ENCODE measurements at places on chromosomes 12 and 14.

DNA sequence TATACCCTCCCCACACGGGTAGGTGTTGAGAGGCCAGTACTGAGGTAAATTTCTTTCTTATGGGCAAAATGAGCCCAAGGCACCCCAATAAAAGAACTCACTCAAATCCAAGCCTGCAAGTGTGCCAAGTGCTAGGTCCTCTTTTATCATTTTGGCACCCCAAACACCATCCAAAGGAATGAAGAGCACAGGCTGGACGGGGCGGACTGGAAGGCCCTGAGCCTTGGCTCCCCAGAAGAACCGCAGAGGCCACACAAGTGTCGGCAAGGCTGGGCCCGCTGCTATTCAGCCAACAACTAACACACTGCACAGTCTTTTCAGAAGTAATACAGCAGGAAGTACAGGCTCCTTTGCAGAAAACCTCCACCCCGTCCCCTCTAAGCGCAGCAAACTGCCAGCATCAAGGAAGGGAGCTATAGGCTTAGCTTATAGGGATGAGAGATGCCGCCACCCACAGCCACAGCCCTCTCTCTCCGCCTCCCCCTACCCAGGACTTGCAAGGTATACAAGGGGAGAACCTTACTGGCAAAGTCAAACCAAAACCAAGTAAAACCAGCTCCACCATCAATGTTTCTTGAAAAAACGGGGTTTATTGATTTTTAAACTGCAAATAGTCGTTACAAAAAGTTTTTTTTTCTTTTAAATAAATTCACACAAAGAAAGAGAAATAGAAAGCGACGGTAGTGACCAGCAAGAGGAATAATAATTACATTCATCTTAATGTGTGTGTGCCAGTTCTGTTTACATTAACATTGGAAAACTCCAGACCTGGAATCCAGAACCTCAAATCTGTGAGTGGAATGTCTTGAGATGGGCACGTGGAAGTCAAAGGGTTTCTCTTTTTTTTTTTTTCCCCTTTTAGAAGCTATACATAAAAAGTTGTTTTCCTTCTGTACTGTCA is 5.5 kb downstream of the ZFP36L1 start:
- DNase-seq: no peak

GRCh38 chr12:14756334-14757143 is 46.7 kb downstream of the WBP11 start:
- DNase-seq: no peak

DNA sequence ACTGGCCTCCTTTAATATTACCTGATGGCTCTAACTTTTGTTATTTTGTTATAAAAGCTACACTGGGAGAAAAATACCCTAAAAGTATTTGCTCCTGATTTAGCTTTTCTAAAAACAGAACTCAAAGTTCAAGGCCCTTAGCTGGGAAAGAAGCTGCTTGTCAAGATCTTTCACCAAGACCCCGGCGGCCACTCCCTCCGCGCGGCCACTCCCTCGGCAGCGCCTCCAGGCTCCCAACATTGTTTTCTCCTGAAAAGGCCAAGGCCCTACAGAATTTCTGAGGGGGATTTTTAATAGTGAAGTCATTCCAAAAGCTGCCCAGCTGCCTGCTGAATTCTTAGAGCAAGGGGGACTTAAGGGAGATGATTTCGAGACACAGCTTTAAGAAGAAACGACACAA is 96.4 kb downstream of the NTN4 start:
- DNase-seq: no peak

DNA sequence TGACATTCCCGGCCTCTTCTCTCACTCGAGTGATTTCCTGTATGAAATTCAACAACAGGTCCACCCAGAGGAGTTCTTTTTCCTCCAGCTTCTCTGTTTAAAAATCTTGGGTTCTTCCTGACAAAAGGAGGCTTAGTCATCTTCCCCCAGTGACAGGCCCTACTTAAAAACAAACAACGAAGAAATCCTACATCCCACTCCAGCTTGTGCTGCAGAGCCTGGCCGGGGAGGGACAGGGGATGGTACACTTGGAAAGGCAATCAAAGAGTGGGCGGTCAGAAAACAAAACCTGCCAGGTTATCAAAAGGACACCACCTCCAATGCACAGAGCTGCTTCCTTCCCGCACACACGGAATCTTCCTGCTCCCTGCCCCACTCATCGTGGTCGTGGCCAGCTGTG is 101.3 kb downstream of the CACNA1C start:
- no peak for DNase-seq

GRCh38 chr12:31431721-31432240 is 105.8 kb upstream of the SINHCAF start:
- DNase-seq: no peak

GRCh38 chr14:61701946-61702345 is 6.6 kb downstream of the HIF1A start:
- DNase-seq: no peak

GRCh38 chr12:34343345-34343744 is 321.0 kb downstream of the ALG10 start:
- no peak for DNase-seq

DNA sequence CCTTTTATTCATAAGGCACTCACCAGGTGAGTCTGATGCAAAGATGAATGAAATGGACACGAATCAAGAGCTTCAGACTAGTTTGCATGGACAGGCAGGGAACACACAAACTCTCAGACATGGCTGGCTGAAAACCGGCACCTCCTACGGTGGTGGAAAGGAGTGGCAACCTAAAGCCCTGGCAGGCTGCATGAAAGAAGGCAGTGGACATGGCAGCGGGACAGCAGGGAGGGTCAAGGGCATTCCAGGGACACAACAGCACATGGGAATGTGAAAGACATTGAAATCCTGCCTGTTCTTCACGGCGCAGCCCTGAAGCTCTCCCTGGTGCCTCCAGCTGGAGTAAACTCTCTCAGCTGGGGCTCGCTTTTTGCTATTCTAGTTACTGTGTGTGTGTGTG is 16.6 kb upstream of the LRTM2 start:
- no peak for DNase-seq

GRCh38 chr12:46983393-46983793 is 96.0 kb upstream of the PCED1B start:
- DNase-seq: no peak

DNA sequence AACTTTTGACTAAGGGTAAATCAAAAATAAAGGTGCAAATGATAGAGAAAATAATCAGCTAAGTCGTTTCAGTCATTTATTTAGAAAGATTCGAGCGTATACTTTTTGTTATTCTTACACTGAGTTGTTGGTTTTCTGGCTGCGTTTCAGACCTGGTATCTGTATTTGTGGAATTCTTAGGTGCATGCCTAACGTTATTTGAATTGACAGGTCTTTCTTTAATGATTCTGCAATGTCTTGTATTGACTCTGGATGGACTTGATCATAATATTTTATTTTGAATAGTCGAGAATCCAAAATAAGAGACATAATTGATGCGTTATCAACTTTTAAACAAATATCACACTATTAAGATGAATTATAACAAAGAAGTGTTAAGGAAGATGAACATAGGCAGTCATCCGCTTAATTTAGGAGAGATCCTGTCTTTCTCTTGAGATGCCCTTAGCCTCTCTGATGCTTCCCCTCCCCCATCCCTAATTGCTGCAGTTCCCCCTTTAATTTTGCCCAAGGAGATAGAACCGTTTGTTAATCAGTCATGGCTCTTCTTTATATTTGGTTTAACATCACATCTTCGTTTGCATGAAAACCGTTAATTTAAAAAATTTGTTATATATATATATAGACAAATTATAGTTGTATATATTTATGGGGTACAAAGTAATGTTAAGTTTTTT is 1.8 kb downstream of the ALX1 start:
- DNase-seq: no peak

GRCh38 chr14:68127166-68127565 is 307.6 kb downstream of the RAD51B start:
- DNase-seq: peak; percentile 55

DNA sequence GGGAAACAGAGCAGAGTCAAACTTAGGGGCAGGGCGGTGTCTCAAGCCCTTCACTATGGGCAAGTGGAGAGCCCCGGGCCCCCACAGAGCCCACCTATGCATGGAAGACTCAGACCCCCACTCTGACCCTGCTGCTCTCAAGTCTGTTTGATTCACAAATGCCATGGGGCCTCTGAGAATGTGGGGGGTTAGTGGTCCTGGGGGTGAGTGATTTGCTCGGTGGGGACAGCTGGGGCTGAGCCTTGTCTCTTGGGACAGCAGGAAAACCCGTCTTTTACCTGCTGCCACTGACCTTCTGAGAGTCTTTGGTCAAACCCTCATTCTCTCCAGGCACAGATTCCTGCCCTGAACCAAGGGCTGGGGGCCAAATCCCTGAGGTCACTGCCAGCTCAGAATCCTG is 201.0 kb upstream of the RTL1 start:
- DNase-seq: no peak

DNA sequence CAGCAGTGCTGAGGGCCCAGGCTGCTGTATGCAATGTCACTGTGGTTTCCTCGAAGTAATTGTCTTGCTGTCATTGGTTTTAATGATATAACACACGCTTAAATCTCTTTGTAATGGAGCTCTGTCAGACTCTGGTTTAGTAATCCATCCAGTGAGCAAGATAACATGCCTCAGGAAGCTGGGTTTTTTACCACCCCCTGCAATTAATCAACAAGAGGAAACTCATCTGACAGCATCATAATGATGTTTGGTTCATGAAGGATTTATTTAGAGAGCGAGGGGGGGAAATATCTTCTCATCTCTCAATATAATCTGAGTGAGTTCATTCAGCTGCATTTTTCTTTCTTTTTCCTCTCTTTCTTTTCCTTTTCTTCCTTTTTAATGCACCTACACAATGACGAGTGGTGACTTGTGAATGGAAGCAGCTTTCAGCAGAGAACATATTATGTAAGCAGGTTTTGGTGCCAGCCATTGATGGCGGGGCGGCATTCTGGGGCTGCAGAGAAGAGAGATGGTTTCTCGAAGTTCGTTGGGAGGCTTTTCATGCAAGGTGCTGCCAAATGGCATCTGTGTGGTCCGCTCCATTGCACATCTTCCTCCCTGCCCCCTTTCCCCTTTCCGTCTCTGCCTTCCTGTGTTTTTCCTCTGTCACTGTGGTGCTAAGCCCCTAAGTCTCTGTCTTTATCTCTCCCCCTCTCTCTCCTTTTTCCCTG is 6.7 kb downstream of the RPH3A start:
- no peak for DNase-seq

DNA sequence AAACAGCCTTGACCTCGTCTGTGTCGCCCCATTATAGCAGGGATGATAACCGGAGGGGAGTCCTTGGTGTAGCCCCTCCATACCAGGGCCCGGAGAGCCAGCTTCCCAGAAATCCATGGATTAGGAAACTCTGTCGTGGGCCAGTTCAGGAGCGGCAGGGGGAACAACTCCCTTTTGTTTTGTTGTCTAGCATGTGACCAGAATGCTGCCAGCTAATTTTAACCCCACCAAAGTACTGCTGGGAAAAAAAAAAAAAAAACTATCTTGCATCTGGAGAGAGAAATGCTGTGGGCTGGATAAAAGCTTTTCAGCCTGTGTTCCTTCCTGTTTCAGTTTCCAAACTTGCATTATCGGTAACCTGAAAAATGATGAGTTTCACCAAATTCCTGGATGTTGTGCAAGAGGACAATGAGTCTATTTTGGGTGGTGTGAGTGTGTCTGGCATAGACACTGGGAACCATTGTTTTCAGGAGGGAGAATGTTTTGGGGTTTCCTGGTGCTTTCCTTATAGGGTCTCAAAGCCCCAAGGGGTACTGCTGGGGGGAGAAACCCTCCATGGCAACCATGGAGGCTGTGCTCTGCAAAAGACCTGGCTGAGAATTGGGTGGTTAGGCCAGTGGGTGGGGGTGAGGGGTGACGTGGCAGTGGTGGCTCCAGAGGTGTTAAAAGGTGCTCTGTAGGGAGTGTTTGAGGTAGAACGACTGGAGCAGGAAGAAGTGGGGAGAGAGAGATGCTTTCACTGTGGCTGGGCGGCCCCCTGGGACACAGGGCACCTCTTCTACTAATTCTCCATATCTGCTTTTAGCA is 14.9 kb upstream of the IRF2BPL start:
- DNase-seq: no peak

GRCh38 chr14:64680013-64680713 is 24.1 kb upstream of the PLEKHG3 start:
- DNase-seq: no peak

GRCh38 chr12:33427071-33427470 is 12.5 kb downstream of the SYT10 start:
- no peak for DNase-seq

DNA sequence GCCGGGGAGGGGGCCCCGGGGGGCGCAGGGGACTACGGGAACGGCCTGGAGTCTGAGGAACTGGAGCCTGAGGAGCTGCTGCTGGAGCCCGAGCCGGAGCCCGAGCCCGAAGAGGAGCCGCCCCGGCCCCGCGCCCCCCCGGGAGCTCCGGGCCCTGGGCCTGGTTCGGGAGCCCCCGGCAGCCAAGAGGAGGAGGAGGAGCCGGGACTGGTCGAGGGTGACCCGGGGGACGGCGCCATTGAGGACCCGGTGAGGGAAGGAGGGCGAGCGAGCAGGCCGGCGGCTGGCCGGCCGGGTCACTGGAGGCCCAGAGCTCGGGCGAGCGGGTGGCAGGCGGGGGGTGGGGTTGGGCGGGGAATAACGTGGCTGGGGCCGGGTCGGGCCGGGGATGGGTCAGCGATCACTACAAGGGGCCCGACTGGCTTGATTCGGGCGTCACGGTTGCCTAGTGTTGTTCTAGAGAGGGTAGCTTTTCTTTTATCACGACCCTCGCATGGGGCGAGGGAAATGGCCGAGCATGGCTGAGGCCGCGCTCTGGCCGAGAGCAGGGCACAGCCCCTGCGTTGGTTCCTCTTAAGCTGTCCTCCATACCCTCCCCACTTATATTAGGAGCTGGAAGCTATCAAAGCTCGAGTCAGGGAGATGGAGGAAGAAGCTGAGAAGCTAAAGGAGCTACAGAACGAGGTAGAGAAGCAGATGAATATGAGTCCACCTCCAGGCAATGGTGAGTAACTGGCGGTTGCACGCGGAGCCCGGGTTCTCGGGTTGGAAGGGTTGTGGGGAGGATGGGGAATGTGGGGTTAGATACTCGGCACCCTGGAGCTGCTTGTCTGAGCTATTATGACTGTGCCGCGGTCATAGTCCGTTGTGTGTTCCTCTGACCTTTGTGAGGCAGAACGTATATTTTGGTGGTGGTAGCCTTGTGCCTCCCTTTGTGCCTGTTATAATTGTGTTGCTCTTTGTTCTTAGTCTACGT is 603 bp downstream of the PABPN1 start:
- DNase-seq: peak; percentile 62

DNA sequence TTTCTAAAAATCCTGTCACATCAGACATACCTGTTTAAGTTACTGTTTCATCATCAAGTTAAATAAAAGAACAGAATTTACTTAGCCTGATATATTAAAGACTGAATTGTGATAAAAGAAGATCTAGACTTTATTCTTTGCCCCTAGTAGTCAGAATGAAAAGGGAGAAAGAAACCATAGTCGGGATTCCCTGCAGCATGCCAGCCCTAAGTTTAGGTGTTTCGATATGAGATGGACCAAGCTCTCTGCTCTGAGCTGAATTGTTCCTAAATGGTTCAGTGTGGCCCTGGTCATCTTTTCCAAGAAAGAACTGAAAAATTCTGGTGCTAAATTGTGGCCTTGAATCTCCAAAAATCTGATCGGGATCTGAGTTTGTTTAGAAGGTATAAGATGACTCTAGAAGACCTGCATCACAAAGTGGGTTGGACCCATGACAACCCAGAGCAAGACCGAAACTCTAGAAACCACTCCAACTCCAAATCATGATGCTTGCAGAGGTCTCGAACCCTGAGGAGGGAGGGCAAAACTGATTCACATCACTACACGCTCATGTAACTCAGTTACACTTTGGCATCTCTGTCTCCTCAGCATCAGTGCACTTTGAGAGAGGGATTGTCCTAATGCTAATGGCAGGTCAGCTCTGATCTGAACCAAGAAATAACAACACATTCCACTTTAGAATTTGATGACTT is 15.7 kb downstream of the PTGER2 start:
- no peak for DNase-seq
